CD4-positive, CD25-positive, alpha-beta regulatory T cell (primary cell): ENCODE measurements at places on chromosomes 16 and 17. TPM values are rescaled to one million over a fixed set of nuclear protein-coding genes. Genes with fewer than 3 reads are reported as not detected.
A peak's percentile ranks its signal among the peaks of the same experiment; 100 is the strongest.

DNA sequence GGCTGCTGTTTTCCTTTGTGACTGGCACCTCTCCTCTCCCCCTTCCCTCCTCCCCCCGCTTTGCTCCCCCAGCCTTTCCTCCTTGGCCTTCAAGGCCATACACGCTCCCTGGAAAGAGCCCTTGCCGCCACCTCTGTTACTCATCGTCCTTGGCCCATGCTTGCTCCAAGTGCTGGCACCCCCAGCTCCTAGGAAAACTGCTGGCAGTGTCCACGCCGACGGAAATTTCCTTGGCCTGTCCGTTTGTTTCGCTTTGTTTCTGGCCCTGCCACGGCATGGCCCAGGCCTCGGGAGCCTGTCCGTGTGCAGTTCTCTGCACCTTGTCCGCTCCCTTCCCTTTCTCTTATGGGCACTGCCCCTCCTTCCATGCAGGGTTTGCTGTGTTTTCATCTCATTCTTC, 18.0 kb downstream of the CA5A start:
- no peak overlapping the region for H3K27ac ChIP-seq
- H3K4me3 ChIP-seq, result no peak overlapping the region
- DNase-seq, result no peak

NACA2 gene
- polyA plus RNA-seq, result not detected

- H3K27ac ChIP-seq, result no peak overlapping the region
- DNase-seq, result no peak
- H3K27me3 ChIP-seq, result peaks cover 1% of the 10 kb centered on the region
These were observed 24.2 kb downstream of the EMP2 start for GRCh38 chr16:10556236-10556635.

- no peak overlapping the region for H3K27ac ChIP-seq
- H3K4me1 ChIP-seq, result no peaks in the 10 kb centered on the region
These were observed 131.1 kb downstream of the TMEM114 start for GRCh38 chr16:8459085-8459733.

NECAB2 gene
- not detected for polyA plus RNA-seq

- DNase-seq, result no peak
- no peaks in the 10 kb centered on the region for H3K4me1 ChIP-seq
- no peak overlapping the region for H3K27ac ChIP-seq
- H3K4me3 ChIP-seq, result no peak overlapping the region
- no peaks in the 10 kb centered on the region for H3K27me3 ChIP-seq
- no peaks in the 10 kb centered on the region for H3K36me3 ChIP-seq
These were observed 22.9 kb downstream of the DHRS7B start for GRCh38 chr17:21149621-21150020.

CD300LB gene
- polyA plus RNA-seq, result not detected

GRCh38 chr17:15648386-15648785, 28.9 kb upstream of the FBXW10B start:
- DNase-seq, result no peak
- H3K27me3 ChIP-seq, result no peaks in the 10 kb centered on the region
- H3K27ac ChIP-seq, result peak overlapping the region; percentile 51
- peaks cover 24% of the 10 kb centered on the region for H3K4me1 ChIP-seq
- H3K36me3 ChIP-seq, result no peaks in the 10 kb centered on the region
- peak overlapping the region; percentile 83 for H3K4me3 ChIP-seq

DNA sequence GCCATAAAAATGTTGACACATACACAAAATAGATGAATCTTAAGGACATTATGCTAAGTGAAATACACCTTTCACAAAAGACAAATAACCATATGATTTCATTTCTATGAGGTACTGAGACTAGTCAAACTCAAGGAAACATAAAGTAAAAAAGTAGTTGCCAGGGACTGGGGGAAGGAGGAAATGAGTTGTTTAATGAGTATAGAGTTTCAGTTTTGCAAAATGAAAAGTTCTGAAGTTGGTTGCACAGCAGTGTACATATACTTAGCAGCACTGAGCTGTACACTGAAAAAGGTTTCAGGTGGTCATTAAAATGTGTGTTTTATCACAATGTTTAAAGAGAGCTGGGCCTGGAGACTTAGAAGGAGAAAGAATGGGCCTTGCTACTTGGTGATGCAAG, 4.7 kb upstream of the SLC13A2 start:
- H3K27me3 ChIP-seq, result no peaks in the 10 kb centered on the region
- no peak overlapping the region for H3K27ac ChIP-seq
- no peaks in the 10 kb centered on the region for H3K4me1 ChIP-seq
- peak; percentile 28 for DNase-seq

DNA sequence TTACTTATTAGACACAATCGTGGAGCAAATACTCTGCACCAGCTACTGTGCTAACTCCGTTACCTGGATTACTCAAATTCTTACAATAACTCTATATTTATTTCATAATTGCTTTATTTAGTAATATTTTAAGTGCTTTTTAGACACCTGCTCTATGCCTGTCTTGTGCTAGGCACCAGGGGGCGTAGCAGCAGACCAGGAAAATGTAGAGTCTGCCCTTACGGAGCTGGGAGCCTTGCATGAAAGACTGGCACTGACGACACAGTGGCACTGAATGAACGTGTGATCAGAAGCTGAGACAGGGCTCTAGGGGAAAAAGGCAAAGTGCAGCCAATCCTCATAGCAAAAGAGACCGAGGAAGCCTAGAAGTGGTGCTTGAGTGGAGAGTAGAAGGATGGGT, 486.5 kb downstream of the CDH13 start:
- no peak overlapping the region for H3K4me3 ChIP-seq
- no peaks in the 10 kb centered on the region for H3K36me3 ChIP-seq
- no peak for DNase-seq
- no peaks in the 10 kb centered on the region for H3K27me3 ChIP-seq
- H3K4me1 ChIP-seq, result no peaks in the 10 kb centered on the region

DNA sequence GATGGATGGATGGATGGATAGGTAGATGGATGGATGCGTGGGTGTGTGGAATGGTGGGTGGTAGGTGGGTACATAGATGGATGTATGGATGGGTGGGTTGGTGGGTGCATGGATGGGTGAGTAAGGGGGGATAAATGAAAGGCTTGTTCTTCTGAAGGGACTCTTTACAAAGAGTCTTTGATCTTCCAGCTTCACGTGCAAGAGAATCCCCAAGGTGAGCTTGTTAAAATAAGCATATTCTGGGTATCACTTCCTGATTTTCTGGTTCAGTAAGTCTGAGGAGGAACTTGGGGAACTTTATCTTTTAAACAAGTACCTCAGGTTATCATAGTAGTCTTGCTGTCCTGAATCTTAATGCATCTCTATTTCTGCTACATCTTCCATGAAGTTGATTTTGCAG, 639.1 kb downstream of the MAF start:
- no peaks in the 10 kb centered on the region for H3K27me3 ChIP-seq
- H3K4me3 ChIP-seq, result no peak overlapping the region
- H3K27ac ChIP-seq, result no peak overlapping the region
- H3K4me1 ChIP-seq, result no peaks in the 10 kb centered on the region
- DNase-seq, result no peak

DNA sequence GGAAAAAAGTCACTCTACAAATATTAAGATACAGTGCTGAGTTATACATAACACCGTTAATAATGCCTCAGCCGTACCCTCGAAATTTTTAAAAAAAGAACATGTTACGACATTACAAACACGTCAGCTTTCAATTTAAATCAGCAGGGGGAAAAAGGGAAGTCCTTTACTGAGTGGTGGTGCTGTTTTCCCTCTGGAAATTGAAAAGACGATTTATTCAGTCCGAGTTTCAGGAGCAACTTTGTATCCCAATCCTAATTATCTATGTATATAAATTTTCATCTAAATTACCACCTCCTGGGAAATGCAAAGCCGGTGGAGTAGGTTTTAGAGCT, 1.3 kb downstream of the NETO2 start:
- no peak for DNase-seq
- peaks cover 31% of the 10 kb centered on the region for H3K4me1 ChIP-seq
- no peaks in the 10 kb centered on the region for H3K36me3 ChIP-seq
- peak overlapping the region; percentile 81 for H3K4me3 ChIP-seq
- peaks cover 7% of the 10 kb centered on the region for H3K27me3 ChIP-seq
- peak overlapping the region; percentile 42 for H3K27ac ChIP-seq

DNA sequence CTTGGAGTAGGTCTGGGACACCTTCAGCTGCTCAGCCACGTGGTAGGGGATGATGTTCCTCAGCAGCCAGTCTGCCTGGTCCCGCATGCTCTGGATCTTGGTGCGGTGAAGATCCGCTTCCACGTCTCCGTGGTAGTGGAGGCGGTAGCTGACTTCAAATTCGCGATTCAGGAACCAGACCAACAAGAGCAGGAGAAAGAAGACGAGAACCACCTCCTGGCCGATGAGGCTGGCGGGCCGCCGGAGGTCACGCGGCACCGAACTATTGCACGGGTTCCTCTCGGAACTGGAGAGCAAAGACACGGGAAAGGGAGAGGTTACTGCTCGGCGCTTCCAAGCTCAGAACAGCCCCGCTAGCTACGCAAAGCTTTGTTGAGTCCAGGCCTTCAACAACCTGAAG, 86.2 kb upstream of the CREBBP start:
- H3K4me3 ChIP-seq, result no peak overlapping the region
- no peak for DNase-seq
- H3K4me1 ChIP-seq, result peaks cover 13% of the 10 kb centered on the region
- no peaks in the 10 kb centered on the region for H3K36me3 ChIP-seq

SLFN14 gene
- polyA plus RNA-seq, result not detected

OR4D1 gene
- 0.89 TPM for polyA plus RNA-seq

- H3K4me1 ChIP-seq, result peaks cover 7% of the 10 kb centered on the region
- peaks cover 29% of the 10 kb centered on the region for H3K36me3 ChIP-seq
- no peak overlapping the region for H3K4me3 ChIP-seq
- H3K27ac ChIP-seq, result no peak overlapping the region
- no peaks in the 10 kb centered on the region for H3K27me3 ChIP-seq
These were observed 22.7 kb downstream of the LIG3 start for GRCh38 chr17:35002876-35003551.

- no peak overlapping the region for H3K4me3 ChIP-seq
- no peak overlapping the region for H3K27ac ChIP-seq
- no peak for DNase-seq
These were observed 244.7 kb upstream of the WSB1 start for GRCh38 chr17:27049104-27049784.

GRCh38 chr16:71373073-71373472, 14.6 kb downstream of the CALB2 start:
- no peak for DNase-seq
- H3K27ac ChIP-seq, result no peak overlapping the region
- H3K36me3 ChIP-seq, result no peaks in the 10 kb centered on the region
- H3K4me3 ChIP-seq, result no peak overlapping the region
- no peaks in the 10 kb centered on the region for H3K27me3 ChIP-seq

NT5M gene
- 0.89 TPM for polyA plus RNA-seq

ARHGAP44 gene
- polyA plus RNA-seq, result not detected

DNA sequence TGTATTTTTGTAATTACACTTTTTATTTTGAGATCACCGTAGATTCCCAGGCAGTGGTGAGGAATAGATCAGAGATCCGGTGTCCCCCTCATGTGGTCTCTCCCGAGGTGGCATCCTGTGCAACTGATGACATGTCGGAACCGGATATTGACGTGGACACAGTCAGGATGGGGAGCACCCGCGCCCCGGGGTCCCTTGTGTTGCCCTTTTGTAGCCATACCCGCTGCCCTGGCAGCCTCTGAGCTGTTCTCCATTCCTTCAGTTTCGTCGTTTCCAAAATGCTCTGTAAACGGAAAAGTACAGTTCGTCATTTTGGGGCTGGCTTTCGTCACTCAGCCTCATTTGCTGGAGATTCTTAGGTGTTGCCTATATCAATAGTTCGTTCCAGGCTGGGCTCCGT, 14.2 kb downstream of the JPH3 start:
- no peaks in the 10 kb centered on the region for H3K27me3 ChIP-seq
- no peaks in the 10 kb centered on the region for H3K36me3 ChIP-seq
- DNase-seq, result no peak
- no peaks in the 10 kb centered on the region for H3K4me1 ChIP-seq
- no peak overlapping the region for H3K27ac ChIP-seq
- H3K4me3 ChIP-seq, result no peak overlapping the region

GRCh38 chr16:71628810-71629209, 2.8 kb downstream of the MARVELD3 start:
- H3K4me3 ChIP-seq, result no peak overlapping the region
- H3K36me3 ChIP-seq, result no peaks in the 10 kb centered on the region
- H3K27ac ChIP-seq, result no peak overlapping the region
- H3K27me3 ChIP-seq, result peaks cover 9% of the 10 kb centered on the region
- DNase-seq, result no peak
- peaks cover 13% of the 10 kb centered on the region for H3K4me1 ChIP-seq

- H3K4me1 ChIP-seq, result no peaks in the 10 kb centered on the region
- H3K27me3 ChIP-seq, result no peaks in the 10 kb centered on the region
- H3K36me3 ChIP-seq, result no peaks in the 10 kb centered on the region
- H3K27ac ChIP-seq, result no peak overlapping the region
- DNase-seq, result no peak
These were observed 138.3 kb downstream of the KCNJ2 start for GRCh38 chr17:70307430-70308225.

DNA sequence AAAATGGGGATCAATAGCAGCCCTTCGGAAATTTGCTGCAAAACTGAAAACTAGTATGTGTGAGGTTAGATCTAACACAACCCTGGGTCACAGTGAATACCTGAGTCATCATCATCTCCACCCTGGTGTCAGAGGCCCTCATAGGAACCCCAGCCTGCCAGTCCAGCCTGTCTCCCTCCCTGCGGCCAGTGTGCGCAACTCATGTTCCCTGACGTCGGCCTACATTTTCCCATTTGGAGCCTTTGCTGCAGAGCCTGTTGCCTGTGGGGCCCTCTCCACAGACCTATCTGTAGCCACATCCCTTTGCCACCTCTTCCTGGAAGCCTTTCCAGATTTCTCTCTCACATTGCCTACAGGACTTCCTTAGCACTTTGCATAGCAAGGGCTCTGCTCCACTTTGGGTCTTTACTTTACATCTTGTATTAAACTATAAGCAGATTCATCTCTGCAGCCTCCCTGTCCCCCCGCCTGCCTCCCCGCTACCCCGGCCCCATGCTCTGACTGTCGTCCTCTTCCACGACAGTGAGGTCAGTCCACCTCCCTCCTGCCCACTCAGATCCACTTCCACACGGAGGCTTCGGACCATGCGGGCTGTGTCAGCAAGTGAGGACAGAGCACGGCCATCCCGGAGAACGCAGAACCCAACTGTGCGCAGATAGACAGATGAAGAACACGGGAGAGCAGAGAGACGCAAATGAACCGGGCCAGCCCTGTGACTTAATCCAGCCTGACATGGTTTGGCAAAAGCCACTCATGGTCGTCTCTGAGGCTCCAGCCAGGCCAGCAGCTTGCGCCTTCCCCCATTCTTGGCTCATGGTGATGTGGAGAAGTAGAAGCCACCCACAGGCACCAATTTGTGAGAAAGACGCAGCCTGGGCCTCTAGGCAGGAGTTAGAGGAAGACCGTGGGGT, 31.0 kb downstream of the NGFR start:
- no peaks in the 10 kb centered on the region for H3K27me3 ChIP-seq
- H3K36me3 ChIP-seq, result no peaks in the 10 kb centered on the region
- DNase-seq, result no peak
- H3K27ac ChIP-seq, result no peak overlapping the region
- H3K4me1 ChIP-seq, result peaks cover 3% of the 10 kb centered on the region

- H3K27me3 ChIP-seq, result no peaks in the 10 kb centered on the region
- H3K36me3 ChIP-seq, result no peaks in the 10 kb centered on the region
- no peak overlapping the region for H3K27ac ChIP-seq
- DNase-seq, result no peak
These were observed 126.1 kb downstream of the SEC14L1 start for GRCh38 chr17:77266891-77267341.

RPRML gene
- polyA plus RNA-seq, result not detected

DNA sequence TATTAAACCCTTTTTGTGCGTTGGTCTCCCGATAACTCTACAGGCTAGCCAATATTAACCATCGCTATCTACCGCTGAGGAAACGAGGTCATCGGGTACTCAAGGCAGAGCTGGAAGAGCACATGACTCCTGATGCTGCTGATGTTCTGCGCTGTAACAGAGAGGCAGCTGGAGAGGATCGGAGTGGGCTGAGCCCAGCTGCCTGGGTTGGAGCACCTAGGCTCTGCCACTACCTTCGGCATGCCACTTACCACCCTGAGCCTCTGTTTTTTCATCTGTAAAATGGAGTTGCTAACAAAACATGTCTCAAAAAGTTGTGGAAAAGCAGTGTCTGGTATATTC, 432 bp upstream of the SLC46A1 start:
- no peaks in the 10 kb centered on the region for H3K36me3 ChIP-seq
- H3K27ac ChIP-seq, result no peak overlapping the region
- H3K27me3 ChIP-seq, result peaks cover 8% of the 10 kb centered on the region
- peak overlapping the region; percentile 62 for H3K4me3 ChIP-seq
